RCC 7860 (cell line): ENCODE measurements at places on chromosomes 3 and 15.

DNA sequence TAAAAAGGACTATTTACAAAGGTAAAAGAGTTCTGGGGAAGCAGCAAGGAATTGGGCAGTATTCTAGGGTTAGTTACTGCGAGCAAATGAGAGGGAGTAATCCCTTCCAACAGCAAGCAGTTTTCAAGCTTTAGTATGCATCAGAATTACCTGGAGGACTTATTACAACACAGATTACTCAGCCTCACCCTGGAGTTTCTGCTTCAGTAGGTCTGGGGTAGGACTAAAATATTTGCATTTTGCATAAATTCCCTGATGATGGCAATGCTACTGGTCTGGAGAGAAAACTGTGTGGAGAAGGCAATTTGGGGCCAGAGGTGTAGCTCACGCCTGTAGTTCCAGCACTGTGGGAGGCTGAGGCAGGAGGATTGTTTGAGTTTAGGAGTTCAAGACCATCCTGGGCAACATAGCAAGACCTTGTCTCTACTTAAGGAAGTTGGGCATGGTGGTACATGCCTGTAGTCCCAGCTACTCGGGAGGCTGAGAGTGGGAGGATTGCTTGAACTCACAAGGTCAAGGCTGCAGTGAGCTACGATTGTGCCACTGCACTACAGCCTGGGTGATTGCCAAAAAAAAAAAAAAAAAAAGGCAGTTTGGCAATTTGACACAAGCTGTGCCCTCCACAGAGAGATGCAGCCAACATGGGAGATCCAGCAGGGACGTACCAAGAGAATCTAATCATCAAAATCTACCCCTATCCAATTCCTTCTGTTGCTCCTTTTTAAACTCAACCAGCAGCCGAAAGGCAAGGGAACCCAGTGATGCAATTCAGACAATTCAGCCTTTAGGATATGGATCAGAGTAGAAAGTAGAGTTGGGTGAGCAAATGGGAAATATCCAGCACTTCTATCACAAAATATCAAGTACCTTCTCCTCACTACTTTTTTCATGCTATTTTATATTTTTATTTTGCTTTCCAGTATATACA is 27.1 kb upstream of the AP4E1 start:
- DNase-seq: no peak

DNA sequence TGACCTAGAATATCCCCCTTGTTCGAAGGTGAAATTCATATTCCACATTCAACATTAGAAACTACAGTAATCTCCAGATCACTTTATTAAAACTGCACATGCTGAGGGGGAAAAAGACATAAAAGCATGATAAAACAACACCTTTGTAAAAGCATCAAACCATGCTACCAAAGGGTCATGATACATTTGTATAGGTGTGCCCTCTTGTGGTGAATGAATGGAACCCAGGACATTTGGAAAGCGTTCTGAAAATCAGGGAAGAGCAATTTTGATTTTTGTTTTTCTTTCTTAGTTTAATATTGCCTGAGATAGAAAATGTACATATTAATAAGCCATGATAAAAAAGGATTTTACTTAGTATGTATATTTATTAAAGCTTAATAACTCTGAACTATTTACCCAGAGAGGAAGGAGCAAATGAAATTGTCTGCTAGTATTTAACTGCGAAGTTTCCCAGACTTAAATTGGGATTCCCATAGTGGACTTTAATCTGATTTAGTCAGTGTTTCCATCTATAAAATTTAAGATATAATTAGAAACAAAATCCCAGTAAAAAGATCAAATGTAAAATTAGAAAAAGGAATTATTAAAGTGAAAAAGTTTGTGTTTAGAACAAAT is 105.8 kb upstream of the ARL6 start:
- DNase-seq: peak; percentile 13

DNA sequence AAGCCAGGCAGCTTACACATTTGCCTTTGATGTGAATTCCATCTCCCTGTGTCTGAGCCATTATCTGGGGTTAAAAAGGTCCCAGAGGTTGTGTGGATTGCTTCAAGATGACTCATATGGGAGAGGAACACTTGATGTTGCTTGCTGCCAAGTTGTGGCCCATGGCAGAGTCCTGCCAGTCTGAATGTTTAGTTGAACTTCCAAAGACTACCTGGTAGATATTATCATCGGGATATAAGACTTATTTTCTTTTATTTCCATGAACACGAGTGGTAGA is 85.6 kb downstream of the TJP1 start:
- DNase-seq: peak; percentile 91

DNA sequence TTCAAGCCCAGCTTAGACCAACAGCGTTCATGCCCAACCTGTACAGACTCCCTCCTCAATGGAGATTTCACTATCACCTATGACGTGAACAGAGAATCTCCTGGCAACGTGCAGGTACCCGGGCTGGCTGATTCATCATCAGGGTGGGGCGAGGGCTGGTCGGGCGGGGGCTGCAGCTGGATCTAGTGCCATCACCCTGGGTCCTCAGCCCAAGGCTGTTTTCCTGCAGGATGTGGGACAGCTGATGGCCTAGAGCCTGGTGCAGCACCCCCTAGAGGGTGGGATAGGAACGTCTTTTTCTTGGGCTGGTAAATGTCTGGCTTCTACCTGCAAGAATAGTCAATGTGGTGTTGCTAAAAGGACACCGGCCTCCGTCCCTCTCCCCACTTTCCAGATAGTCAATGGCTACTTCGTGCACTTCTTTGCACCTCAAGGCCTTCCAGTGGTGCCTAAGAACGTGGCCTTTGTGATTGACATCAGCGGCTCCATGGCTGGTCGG is 4.4 kb downstream of the ITIH3 start:
- DNase-seq: no peak

GRCh38 chr3:42130329-42131070 is 39.3 kb downstream of the TRAK1 start:
- no peak for DNase-seq

DNA sequence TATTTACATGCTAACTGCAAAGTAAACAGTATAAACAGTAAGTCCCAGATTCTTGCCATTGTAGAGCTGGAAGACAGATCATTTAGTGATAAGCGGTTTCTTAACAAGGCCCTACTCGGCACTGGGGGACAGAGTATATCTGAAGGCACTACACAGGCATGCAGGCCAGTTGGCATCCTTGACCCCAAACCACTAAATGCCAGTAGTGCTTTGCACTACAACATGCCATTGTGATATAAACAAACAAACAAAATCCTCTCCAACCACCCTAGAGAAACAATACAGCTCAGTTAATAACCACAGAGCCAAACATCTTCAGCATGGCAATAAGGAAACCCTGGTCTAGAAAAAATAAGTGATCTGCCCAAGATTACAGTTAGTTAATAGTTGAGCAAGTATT is 5.3 kb downstream of the AQR start:
- no peak for DNase-seq

- DNase-seq: no peak
Observed at GRCh38 chr15:74451861-74452835, 8.8 kb downstream of the UBL7 start.

DNA sequence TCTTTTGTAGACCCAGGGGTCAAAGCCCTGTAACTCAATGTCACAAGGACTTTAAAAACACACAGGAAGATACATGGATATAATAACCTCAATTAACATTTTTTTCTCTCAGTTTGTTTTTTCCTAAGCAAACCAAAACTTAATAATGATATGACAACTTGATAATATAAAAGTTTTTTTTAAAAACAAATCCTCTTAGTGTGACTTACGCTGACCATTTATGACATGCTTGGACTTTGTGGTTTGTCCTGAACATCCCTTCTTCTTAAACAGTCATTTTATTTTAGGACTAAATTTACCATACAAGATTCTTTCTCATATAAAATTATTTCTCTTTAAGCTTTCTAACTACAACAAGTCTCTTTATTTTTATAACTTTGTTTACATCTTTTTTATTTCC is 25.4 kb upstream of the FAM3D start:
- DNase-seq: no peak

DNA sequence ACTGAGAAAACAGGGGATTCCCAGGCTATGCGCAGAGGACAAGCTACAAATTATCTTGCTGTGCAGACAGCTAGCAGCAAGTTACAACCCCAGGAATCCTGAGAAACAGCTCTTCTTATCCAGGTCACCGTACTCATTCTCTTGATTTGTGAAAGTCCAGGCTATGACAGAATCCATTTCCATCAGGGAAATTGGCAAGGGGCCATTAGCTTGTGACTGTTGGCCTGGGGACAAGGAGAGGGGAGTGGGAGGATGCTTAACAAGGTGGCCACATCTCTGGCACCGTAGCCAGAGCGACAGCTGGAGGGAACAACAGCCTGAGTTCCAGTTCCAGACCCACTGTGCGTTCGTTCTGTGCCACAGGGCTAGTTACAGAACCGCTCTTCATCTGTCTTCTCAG is 44.9 kb upstream of the PLXNA1 start:
- no peak for DNase-seq

GRCh38 chr3:147360646-147361453 is 45.5 kb downstream of the ZIC4 start:
- DNase-seq: no peak

GRCh38 chr3:185779461-185779860 is 45.4 kb downstream of the IGF2BP2 start:
- no peak for DNase-seq
